ENCODE measurements at places on chromosomes 11 and 22. TPM values are rescaled to one million over a fixed set of nuclear protein-coding genes. Genes with fewer than 3 reads are reported as not detected.

The KRTAP5-7 gene
- total RNA-seq = not detected

The OR51E2 gene
- total RNA-seq = not detected

The MFNG gene
- total RNA-seq = 10.6 TPM

The OR51I1 gene
- total RNA-seq = not detected

The RDX gene
- total RNA-seq = 70.7 TPM

DNA sequence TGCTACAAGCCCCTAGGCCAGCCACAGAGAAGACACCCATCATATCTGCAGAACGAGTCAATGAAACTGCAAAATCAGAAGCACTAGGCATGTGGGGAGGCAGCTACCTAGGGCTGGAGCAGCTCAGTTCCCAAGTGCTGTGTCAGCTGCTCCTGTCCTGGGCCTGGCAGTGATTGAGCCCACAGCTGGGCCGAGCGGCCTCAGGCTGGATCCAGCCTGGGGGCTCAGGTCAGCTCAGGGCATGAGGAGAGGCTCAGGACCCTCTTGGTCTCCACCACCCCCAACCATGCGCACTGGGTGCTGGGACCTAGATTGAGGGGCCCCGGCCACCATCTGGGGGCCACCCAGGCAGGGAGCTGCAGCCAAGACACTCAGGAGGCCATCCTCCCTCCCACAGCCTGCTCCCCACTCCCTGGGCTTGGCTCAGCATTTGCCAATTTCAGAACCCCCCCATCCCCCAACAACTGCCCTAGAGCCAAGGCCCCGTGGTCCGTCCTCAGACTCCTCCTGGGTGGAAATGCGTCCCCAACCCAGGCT is 2.4 kb upstream of the TNNT3 start:
- no peak for DNase-seq

The ISX gene
- total RNA-seq = not detected

The KRTAP5-2 gene
- total RNA-seq = not detected

GRCh38 chr22:35622191-35622913 is 5.2 kb upstream of the MB start:
- peak; percentile 66 for DNase-seq

DNA sequence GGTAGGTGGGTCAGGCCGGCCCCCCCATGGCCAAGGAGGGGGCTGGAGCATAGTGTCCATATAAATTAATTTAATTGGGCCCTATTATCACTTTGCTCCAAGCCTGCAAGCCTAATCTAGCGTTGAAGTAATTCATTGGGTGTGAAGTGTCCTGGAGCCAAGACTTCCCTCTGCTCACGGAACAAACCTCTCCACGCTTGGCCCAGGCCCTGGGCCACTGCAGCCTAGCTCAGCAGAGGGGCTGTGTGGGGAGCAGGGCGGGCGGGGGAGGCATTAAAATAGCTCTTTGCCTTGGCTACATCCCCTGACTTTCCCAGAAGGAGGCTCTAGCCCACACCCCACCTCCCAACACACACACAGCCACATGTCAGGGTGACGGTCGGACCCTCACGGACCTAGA is 73.5 kb downstream of the THAP12 start:
- DNase-seq = no peak

Data from neural progenitor cell (in vitro differentiated cells).